ENCODE measurements at places on chromosomes 2 and 18.
A peak's percentile ranks its signal among the peaks of the same experiment; 100 is the strongest.

- no peak for DNase-seq
Observed at GRCh38 chr2:137957033-137957432, 7.2 kb upstream of the HNMT start.

GRCh38 chr2:209772290-209772685, 656 bp downstream of the UNC80 start:
- no peak for DNase-seq

DNA sequence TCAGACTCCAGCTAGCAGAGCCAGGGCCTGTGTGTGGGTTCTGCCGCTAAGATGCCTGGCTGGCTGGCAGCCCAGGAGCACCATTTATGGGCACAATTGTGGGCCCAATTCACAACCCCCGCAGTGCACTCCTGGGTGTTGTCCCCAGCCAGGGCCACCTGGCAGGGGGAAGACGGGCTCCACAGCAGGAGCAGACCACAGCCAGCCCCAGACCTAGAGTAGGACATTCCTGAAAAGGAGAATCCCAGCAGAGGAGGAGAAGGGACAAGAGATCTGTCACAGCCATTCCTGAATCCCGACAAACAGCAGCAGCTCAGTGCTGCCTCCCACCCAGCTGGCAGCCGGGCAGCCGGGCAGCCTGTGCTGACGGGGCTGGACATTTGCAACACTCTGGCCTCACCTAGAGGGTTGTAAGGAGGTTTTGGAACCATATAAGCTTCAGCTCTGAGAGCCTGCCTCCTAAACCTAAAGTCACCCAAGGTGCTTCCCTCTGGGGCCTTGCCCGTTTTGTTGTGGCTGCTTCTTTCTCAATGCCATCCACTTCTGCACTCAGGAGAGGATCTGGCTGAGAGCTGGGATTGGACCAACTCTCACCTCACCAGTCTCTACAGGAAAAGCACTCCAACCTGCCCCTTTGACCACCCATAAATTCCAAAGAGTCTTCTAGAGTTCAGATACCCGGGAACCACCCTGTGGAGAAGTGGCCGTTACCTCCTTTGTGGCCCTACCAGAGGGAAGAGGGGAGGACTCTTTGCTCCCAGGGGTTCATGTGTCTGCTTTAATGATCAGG, 4.1 kb upstream of the TMEM177 start:
- DNase-seq: no peak

DNA sequence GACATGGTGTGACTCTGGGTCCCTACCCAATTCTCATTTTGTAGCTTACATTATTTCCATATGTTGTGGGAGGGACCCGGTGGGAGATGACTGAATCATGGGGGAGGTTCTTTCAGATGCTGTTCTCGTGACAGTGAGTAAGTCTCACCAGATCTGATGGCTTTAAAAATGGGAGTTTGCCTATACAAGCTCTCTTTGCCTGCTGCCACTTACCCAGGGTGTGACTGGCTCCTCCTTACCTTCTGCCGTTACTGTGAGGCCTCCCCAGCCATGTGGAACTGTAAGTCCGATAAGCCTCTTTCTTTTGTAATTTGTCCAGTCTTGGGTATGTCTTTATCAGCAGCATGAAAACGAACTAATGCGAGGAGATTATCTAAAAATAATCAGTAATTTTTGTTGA, 1683.2 kb upstream of the SLC39A10 start:
- no peak for DNase-seq

GRCh38 chr2:50746526-50746925, 285.4 kb downstream of the NRXN1 start:
- DNase-seq: no peak

- DNase-seq: no peak
Observed at GRCh38 chr2:71581026-71581425, 127.7 kb downstream of the DYSF start.

DNA sequence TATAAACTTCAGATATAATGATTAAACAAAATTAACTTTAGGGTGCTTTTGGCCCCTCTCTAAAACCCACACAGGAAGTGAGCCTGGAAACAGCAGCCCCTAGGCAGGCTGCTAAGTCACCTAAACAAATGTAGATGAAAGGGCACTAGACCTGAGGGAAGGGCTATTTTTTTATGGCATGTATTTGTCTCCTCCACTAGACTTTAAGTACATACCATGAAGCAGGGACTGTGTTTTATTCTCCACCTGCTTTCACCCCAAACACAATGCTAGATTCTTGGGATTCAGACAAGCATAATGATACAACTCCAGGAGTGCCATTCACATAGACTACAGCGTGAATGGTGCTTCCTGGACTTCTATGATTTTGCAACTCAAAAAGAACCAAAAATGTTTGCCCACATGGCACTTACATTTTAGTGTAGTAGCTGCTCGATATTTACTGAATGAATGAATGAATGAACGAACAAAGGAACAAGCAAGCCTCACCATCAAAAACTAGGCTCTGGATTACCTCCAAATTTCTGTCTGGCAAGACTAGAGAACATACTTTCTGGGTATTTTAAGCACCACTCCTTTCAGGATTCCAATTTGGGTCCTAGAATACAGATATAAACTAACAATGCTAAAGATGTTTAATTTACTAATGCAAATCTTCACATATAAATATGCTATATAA, 10.1 kb downstream of the ATAD2B start:
- DNase-seq: no peak

DNA sequence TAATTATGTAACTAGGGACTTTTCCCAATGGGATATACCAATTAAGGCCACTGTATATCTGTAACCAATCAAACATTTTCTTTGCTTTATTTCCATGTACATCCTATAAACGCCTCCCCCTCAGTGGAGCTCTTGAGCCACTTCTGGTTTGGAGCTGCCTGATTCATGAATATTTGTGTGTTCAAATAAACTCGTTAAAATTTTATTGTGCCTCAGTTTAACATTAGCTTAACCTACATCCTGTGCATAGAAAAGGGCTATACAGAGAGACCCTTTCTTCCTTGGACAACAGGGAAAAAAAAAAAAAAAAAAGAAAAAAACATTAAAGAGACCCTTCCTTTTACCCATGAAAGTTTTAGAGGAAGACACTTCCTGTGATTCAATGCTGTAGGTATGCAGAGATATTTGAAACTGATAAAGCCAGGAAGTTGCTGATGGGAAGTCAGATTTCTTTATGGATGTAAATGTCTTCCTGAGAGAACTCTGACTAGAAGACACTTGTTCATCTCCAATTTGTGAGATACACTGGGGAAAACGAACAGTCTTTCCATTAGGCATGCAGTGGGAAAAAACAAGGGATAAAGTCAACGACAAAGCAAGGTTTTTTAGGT, 614.6 kb upstream of the SOX11 start:
- DNase-seq: no peak

GRCh38 chr2:70626254-70626990, 72.8 kb upstream of the TGFA start:
- no peak for DNase-seq

GRCh38 chr2:189178726-189179569, 613 bp downstream of the COL5A2 start:
- no peak for DNase-seq

DNA sequence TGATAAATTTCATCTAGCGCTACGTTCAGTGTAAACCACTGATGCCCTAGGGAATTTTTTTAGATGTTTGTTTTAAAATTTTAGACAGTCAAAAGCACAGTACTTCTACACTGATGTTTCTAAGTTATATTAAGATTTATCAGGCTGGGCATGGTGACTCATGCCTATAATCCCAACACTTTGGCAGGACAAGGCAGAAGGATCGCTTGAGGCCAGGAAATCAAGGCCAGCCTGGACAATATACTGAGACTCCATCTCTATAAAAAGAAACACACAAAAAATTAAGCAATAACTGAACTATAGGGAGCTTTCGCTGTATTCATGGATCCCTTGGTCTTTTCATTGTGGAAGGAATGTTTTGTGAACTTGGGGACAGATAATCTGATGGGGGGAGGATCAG, 50.6 kb upstream of the MAPRE2 start:
- DNase-seq: no peak

GRCh38 chr2:27687232-27687631, 23.5 kb downstream of the SLC4A1AP start:
- no peak for DNase-seq

GRCh38 chr18:50131591-50131990, 63.4 kb downstream of the MYO5B start:
- DNase-seq: no peak

DNA sequence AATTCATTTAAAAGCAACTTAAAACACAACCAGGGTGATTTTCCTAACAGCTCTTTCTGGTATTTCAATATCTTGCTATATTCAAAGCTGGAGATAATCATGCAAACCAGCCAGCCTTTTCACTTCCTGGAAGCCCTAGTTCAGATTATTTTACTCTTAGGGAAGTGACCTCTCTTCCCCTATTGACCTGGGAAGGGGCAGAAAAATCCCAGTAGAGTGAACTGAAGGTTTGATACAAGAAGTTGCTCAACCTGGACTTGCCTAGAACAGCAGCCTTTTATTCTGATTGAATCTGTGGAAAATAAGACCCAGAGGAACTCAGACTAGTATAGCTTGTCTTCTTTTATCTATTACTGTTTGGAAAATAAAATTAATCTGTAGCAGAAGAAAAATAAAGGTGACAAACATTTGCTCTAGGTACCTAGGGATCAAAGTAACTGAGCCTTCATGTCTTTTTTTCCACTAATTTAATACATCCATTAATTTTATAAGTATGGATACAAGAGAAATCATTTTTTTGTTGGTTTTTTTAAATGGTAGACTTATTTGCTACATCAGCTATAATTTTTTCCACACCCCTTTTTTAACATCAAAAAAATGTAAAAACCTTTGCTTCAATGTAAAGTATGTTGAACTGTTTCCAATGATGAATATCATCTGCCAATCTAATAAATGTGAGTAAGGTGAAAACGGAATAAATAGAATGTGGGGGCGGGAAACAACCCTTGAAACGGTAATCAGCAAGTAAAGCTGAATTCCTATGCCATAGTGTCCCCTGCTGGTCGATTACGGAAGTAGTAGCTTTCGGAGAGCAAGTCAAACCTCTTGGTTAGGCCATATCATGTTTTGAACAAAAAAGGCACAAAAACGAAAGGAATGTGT, 629.9 kb downstream of the NRXN1 start:
- DNase-seq: peak; percentile 4

DNA sequence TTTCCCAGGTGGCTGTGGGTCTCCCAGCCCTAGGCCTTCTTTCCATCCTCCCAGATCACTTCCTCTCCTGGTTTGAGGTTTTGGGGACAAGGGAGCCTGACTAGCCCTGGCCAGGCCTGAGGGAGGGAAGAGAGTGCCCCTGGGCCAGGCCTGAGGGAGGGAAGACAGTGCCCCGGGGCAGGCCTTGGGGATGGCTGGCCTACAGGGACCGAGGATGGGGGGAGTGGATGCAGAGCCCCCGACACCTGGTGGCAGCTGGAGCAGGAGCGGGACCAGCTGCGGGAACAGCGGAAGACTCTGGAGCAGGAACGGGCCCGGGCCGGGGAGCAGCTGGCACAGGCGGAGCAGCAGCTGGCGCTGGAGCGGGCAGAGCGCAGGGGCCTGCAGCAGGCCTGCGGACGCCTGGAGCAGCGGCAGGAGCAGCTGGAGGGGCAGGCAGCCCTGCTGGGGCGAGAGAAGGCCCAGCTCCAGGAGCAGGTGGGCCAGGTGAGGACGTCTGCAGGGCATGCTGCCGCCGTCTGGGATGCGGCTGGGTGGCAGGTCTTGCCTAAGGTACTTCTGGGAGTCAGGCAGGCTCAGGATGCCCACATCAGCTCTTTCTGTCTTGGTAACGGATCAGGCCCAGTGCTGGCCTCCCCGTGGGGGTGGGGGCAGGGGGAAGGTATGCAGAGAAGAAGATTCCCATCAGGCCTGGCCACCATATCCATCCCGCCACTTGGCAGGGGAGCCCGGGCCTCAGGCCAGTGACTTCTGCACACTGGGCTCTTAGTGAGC, 29.2 kb downstream of the CROCC2 start:
- DNase-seq: no peak

- no peak for DNase-seq
Observed at GRCh38 chr2:67854798-67855197, 208.0 kb downstream of the C1D start.

- no peak for DNase-seq
Observed at GRCh38 chr2:145851730-145852129, 1331.8 kb upstream of the ZEB2 start.

DNA sequence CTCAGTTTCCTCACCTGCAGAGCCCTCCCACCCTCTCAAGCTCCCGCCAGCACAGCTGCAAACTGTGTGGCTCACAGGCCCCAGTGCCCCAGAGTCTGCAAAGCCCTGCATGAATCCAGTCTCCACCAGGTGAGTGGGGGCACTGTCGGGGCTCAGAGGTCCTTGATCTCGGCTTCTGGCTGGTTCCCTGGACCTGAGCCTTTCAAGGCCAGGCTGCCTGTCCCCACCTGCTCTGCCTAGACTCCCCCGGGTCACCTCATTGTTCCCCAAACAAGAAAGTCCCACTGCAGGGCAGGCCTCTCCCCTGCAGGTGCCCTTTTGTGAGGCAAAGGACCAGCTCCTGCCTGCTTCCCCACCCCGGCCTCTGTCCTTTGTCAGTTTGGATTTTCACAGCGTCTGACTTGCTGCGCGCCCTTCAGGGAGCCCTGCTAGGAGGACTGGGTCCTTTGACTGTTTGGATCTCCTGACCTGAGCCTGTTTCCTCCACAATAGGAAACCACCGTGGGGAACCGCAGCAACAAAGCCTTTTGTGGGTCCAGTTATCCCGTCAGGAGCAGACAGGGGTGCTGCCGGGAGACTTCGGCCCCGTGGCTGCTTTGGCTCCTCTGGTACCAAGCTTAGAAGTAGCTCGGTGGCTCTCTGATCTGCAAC, 200.5 kb upstream of the HDAC4 start:
- no peak for DNase-seq

DNA sequence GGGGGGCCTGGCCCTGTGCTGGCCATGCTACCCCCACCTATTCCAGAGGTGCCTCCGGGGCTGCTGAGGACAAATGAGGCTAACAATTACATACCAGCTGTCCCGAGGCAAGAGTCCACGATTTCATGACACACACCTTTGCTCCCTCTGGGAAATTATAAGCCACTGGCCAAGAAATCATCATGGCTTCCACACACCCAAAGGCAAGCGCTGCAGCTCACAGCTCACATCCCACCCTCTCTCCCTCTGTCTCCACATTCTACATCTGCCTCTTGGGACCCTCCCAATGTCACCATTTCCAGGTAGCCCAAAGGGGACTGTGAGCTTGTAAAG, 134.4 kb downstream of the HDAC4 start:
- no peak for DNase-seq

All from activated T-cell treated with anti-CD3 and anti-CD28 coated beads for 48 hours (primary cell).